Activated CD4-positive, alpha-beta T cell treated with anti-CD3 and anti-CD28 coated beads for 24 hours (primary cell): ENCODE measurements at places on chromosomes 4 and X.

- no peak for DNase-seq
Measured at GRCh38 chr4:24963277-24963676, 50.4 kb upstream of the CCDC149 start.

DNA sequence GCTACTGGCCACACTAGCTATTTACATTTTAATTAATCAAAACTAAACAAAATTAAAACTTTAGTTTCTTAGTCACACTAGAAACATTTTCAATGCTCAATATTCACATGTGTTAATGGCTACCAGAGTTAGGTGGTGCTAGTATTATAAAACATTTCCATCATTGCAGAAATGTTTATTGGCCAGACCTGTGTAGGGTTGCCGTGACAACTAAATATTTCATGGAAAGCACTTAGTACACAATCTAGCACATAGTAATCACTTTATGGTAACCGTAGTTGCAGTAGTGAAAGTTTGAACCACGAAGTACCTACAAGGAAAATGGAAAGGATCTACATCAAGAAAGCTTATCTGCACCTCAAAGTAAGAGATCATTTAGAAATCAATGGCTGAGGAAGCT, 95.9 kb downstream of the HS6ST2 start:
- no peak for DNase-seq

GRCh38 chr4:25769251-25769650, 93.5 kb downstream of the SEL1L3 start:
- no peak for DNase-seq

DNA sequence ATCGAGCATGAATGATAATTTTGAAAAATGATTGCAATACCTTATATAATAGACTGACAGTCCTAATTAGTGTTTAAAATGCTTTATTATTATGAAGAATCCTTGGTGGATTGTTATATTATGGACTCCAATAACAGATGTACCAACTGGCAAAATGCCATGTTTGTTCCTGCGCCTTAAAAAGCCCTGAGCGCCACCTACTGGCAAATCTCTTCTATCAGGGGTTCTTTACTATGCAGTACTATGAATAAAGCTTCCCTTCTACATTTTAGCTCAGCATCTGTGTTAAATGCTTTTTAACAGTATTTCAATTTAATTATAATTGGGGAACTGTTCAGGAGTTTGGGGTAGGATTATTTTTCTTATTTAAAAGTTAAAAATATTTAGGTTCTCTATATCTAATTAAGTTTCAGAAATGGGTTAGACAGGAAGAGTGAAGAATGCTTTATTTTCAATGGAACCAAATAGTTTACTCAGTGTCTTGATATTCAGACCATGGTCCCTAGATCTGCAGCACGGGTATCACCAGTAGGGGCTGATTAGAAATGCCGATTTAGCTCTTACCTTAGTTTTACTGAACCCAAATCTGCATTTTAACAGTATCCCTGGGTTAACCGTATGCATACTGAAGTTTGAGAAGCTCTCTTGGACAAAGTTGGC, 20.0 kb downstream of the CFAP97 start:
- DNase-seq, result peak; percentile 58

DNA sequence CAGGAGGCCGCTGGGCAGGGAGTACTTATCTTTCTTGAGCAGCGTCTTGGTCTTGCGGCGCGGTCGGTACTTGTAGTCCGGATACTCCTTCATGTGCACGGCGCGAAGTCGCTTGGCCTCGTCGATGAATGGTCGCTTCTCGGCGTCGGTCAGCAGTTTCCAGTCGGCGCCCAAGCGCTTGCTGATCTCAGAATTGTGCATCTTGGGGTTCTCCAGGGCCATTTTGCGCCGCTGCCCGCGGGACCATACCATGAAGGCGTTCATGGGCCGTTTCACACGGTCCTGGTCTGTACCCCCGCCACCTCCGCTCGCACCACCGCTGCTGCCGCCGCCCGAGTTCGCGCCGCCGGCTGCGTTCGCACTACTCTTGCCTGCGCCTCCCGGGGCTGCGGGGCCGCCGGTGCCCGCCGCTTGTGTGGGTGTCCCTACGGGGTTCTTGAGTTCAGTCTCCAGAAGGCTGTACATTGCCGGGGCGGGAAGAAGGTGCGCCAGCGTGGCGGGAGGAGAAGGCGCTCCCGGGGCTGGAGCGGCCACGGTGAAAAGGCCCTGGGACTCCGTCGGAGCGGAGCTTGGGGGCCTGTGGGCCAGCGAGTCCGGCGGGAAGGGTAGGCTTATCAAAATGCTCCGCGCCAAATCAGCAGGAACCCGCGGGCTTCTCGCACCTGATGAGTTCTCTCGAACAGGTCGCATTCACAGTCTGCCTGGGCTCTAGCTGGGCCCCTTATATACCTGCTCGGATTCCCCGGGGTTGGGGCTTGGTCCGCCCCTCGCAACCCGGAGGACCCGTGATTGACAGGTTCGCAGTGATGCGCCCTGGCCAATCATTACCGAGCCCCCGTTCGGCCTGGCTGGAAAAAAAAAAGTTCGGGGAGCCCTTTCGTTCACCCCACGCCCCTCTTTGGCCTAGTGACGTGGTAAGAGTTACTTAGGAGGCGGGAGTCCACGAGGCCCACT, at the start of gene SOX3:
Gene SOX3 (minus strand): TSS at position 699 of the 954 bp plus-strand sequence. CDS start 9 bp downstream, at position 690.
- no peak for DNase-seq

DNA sequence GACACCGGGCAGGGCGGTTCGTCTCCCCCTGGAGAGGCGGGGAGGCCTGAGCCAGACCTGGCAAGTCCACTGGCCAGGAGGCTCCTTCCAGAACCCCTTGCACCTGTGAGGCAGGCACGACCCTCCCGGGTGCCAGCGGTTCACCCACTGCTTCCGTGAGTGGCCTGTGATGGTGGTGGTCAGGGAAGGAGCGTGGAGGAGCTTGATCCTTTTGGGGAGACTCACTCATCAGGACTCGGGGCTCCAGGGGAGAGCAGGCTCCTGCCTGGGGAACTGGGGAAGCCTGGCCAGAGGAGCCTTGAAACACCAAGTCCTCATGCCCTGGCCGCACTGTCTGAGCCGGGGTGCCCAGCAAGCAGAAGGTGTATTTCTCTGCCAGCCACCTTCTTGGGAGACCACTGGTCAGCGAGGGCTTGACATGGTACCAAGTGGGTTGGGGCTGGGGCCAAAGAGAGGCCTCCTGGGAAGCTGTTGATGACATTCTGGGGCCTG, 860 bp downstream of the FAM50A start:
- DNase-seq, result no peak

DNA sequence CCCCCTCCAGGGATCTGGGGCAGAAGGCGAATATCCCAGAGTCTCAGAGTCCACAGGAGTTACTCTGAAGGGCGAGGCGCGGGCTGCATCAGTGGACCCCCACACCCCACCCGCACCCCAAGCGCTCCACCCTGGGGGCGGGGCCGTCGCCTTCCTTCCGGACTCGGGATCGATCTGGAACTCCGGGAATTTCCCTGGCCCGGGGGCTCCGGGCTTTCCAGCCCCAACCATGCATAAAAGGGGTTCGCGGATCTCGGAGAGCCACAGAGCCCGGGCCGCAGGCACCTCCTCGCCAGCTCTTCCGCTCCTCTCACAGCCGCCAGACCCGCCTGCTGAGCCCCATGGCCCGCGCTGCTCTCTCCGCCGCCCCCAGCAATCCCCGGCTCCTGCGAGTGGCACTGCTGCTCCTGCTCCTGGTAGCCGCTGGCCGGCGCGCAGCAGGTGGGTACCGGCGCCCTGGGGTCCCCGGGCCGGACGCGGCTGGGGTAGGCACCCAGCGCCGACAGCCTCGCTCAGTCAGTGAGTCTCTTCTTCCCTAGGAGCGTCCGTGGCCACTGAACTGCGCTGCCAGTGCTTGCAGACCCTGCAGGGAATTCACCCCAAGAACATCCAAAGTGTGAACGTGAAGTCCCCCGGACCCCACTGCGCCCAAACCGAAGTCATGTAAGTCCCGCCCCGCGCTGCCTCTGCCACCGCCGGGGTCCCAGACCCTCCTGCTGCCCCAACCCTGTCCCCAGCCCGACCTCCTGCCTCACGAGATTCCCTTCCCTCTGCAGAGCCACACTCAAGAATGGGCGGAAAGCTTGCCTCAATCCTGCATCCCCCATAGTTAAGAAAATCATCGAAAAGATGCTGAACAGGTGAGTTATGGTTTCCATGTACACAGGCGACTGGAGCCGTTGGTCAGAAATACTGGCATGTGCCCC, at the start of gene CXCL1:
Gene CXCL1 (plus strand): TSS at position 264 of the 926 bp plus-strand sequence. CDS start 78 bp downstream, at position 342.
- DNase-seq, result no peak
